ENCODE measurements at places on chromosomes 5 and 9. TPM values are rescaled to one million over a fixed set of nuclear protein-coding genes. Genes with fewer than 3 reads are reported as not detected.

NR5A1 gene
- total RNA-seq, result not detected

ELP1 gene
- 27.3 TPM for total RNA-seq

LCN1 gene
- 0.29 TPM for total RNA-seq

SLC46A2 gene
- not detected for total RNA-seq

AQP7 gene
- total RNA-seq, result not detected

SPINK13 gene
- total RNA-seq, result not detected

PIP5K1B gene
- total RNA-seq, result 0.38 TPM

BRD8 gene
- total RNA-seq, result 95.6 TPM

F12 gene
- total RNA-seq, result 3.2 TPM

SLC6A7 gene
- not detected for total RNA-seq

SLC4A9 gene
- 0.07 TPM for total RNA-seq

WDR31 gene
- 0.81 TPM for total RNA-seq

RFESD gene
- total RNA-seq, result 9.7 TPM

AGXT2 gene
- total RNA-seq, result not detected

MOCS2 gene
- total RNA-seq, result 29.4 TPM

IL13 gene
- 0.24 TPM for total RNA-seq

ALDH1A1 gene
- total RNA-seq, result not detected

CARD19 gene
- 51.4 TPM for total RNA-seq

OR1J2 gene
- total RNA-seq, result not detected

CDO1 gene
- 0.57 TPM for total RNA-seq

HTR1A gene
- not detected for total RNA-seq

PPP2R2B gene
- total RNA-seq, result not detected

CPLANE1 gene
- 5.2 TPM for total RNA-seq

PPIP5K2 gene
- total RNA-seq, result 35.8 TPM

FAM200C gene
- total RNA-seq, result 0.84 TPM

PSIP1 gene
- 161 TPM for total RNA-seq

CTXN3 gene
- not detected for total RNA-seq

Measured in activated naive CD4-positive, alpha-beta T cell treated with anti-CD3 and anti-CD28 coated beads for 36 hours (primary cell).